ENCODE measurements at places on chromosomes 5 and 9.

DNA sequence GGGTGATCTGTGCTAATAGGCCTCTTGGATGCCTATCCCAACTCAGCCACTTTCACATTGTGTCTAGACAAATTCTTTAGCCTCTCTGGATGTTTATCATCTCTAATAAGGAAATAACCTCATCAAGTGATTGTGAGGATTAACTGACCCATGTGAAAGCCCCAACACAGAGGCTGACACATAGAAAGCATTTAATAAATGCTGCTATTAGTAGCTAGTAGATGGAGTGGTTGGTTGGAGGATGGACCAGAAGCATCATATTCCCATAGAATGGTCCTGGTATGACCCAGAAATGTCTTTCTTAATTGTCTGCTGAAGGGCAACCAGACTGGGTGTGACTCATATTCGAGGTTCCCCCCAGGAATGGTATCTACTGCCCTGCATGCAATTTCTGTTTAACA is 124.4 kb downstream of the PIK3R1 start:
- DNase-seq: peak; percentile 79

DNA sequence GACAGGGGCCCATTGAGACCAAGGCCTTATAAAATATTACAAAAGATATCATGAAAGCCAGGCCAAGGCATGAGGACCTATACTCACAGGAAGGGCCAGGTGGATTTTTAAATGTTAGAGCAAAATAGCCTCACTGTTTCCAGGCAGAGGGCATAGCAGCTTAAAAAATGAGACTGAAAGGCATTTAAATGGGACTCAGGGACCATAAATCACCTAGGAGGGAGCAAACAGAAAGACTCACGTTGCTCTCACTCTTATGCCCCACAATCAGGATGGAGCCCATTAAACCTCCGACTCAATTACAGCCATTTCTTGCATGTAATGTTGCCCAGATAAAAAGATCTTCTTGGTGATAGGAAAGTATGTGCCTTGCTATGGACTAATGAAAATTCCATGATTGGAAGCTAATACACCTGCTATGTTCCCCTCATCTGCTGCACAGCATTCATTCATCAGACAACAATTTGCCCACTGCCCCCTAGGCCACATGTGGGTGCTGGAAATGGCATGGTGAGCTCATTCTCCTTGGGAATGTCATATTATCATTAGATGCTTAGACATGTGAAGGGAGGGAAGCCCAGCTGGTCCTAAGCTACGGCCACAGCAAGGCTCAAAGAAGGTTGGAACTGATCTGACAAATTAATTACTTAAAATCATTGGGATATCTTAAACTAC is 128.6 kb upstream of the GRIA1 start:
- DNase-seq: no peak

- no peak for DNase-seq
Measured at GRCh38 chr5:167579693-167580055, 711.8 kb upstream of the WWC1 start.

- DNase-seq: no peak
Measured at GRCh38 chr5:63022403-63022802, 443.8 kb downstream of the LRRC70 start.

DNA sequence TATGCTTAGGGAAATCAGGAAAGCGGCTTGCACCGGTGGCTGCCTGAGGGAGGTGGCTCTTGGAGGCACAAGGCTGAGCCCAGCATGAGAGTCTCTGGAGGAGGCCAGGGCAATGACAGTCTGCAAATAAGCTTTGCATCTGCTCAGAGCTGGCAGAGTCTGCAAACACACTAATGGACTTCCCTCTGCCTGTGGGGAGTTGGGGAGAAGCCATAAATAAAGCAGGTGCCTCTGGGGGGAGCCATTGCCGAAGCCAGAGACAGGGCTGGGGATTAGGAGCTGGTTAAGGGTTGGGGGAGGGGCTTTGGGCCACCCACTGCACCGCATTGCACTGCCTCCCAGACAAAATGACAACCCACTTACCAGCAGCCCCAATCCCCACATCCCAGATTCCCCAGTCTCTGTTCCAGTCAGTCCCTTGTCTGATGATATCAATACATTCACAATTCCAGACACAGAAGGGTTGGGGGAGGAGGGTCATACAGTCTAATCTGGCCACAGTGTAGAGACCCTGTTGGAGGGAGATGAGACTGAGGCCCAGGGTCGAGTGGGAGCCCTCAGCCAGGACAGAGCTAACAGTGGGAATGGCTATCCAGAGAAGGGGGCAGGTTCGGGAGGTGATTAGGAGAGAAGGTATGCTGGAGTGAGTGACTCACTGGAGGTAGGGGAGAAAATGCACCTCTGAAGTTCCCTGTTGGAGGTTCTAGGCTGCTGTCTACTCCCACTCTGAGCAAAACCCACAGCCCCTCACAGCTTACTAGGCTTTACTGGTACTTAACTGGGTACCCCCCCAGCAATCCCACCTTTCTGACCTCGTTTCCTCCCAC is 53.7 kb downstream of the PAX5 start:
- DNase-seq: no peak

- DNase-seq: peak; percentile 86
Measured at GRCh38 chr5:17218353-17219005, 1.0 kb downstream of the BASP1 start.

DNA sequence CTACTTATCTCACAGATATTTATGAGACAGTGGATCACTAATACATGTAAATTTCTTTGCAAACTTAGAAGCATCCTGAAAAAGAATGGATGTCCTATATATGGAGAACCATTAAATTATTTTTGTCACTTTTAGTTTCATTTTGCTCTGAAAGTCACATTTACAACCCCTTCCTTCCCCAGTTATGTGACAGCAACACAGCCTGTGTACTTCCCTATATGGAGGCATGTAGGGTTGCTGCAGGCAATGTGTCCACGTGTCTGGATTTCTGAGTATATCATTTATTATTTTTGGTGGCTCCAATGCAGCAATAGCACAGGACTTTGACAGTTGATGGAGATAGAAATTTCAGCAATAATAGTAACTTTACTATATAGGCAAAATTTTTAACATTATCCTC is 156.4 kb downstream of the ST8SIA4 start:
- DNase-seq: no peak

DNA sequence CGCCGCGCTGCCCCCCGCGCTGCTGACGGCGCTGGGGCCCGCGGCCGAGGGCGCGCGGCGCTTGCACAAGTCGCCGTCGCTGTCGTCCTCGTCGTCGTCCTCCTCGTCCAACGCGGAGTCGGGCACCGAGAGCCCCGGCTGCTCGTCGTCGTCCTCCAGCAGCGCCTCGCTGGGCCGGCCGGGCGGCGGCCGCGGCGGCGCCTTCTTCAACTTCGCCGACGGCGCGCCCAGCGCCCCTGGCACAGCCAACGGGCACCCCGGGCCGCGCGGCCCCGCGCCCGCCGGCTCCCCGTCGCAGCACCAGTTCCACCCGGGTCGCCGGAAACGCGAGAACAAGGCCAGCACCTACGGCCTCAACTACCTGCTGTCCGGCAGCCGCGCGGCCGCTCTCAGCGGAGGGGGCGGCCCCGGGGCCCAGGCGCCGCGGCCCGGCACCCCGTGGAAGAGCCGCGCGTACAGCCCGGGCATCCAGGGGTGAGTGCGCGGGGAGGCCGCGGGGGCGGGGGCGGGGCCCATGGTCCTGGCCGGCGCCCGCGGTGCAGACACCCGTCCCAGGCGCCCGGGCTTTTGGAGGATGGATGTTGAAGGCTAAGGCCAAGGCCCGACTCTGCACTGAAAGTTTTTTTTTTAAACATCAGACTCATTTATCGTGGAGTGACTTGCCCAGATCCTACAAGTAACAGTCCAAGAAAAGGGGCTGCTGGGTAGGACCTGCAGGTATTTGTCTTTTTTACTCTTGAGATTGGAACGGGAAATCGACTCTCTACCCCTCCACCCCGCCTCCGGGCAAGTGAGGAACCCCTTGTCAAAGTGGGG is 1.2 kb downstream of the TENT4A start:
- peak; percentile 36 for DNase-seq

DNA sequence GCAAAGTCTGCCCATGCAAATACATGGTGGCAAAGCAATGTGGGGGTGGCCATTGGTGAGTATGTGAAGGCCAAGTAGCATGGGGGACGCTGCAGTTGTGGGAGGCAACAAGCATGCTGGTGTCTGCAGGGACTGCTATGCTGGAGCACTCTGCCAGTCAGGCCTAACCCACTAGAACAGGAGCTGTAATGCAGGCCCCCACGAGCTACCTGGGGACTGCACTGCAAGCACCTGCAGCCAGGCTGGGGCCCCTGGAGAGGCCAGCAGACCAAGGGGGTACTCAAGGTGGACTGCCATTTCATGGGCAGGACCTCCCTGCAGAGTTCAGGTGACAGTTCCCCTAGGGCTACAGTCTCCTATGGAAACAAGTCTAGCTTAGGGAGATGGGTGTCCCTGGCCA is 183.8 kb upstream of the PDE4D start:
- no peak for DNase-seq

DNA sequence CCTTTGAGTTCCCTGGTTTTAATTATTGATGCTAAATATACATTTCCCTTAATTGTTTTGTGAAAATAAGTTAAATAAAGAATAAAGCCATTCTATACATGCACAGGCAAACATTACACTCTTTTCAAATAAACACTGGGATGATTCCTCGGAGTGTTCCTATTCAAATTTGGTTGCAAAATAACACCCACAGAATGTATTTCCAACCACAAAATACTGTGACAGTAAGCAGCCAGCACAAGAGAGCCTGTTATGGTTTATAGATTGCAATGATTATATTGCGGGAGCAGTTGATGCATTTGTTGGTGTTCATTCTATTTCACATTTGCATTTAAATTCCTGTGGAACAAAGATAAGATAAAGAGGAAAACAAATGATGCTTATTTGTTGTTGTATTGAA is 632.6 kb upstream of the WWC1 start:
- no peak for DNase-seq

GRCh38 chr9:121865060-121865459 is 213.6 kb downstream of the DAB2IP start:
- no peak for DNase-seq

GRCh38 chr5:19534751-19535150 is 453.2 kb downstream of the CDH18 start:
- DNase-seq: no peak

GRCh38 chr5:318931-319601 is 2.4 kb upstream of the AHRR start:
- no peak for DNase-seq

DNA sequence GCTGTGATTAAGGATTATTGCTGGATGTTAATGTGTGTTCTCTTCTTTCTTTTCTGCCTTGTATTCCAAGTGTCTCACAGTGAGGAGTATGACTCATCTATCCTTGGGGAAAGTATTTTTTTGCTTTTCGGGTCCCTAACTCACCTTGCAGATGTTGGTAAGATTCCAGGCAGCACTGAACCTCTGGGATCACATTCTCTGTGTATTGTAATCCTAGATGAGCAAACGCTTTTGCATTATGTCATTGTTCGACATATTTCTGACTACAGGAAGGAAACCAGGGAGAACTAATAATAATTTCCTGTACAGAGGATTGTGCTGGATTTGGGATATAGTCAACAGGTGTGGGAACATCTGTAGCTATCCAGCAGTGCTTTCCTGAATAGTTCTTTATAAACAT is 246.1 kb upstream of the TUT7 start:
- peak; percentile 19 for DNase-seq

DNA sequence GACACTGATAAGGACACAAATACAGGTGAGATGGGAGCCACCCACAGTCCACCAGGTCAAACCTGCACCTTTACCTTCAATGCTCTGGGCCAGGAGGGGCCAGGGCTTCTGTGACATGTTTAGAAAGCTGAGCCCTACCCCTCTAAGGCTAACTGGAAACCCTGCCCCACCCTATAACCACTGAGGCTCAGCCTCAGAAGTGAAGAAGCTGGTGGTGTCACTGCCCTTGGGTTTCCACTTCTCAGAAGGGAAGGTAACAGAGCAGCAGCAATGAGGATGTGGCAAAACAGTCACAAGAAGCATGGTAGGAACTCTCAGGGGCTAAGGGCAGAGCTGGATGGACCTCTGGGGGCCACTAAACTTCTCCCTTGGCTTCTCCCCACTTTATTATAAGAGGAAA is 6.0 kb downstream of the PDGFRB start:
- no peak for DNase-seq

GRCh38 chr9:76218117-76218885 is 175.9 kb downstream of the RFK start:
- DNase-seq: no peak

- DNase-seq: peak; percentile 8
Measured at GRCh38 chr5:112419164-112419985, at the start of gene EPB41L4A. TSS of gene EPB41L4A (minus strand) at chr5:112419277. CDS start at chr5:112419039, 238 bp downstream.

GRCh38 chr5:177366528-177367322 is 9.0 kb downstream of the RGS14 start:
- DNase-seq: peak; percentile 88

- DNase-seq: no peak
Measured at GRCh38 chr9:136964171-136964689, 12.2 kb downstream of the LCN12 start.

GRCh38 chr5:37889612-37890317 is 49.9 kb upstream of the GDNF start:
- DNase-seq: peak; percentile 94

GRCh38 chr5:127993476-127993875 is 90.1 kb upstream of the SLC12A2 start:
- DNase-seq: no peak

- DNase-seq: no peak
Measured at GRCh38 chr5:170226129-170226615, 6.6 kb upstream of the C5orf58 start.

DNA sequence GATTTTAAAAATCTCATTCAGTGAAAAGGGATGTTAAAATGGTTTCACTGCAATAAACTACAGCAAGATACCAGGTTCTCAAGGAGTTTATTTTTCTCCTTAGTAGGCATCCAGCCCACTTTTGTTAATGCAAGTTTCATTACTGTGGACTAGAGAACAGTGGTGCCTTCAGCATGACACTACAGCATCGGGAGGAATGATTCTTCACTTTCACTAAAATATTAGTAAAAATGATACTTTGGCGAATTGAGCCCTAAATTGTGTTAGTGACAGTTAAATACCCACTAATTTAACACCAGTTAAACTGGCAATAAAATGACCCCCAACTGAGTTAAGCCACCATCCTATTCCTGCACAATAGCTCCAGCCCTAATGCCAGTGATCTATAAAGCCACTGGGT is 152.2 kb upstream of the MPDZ start:
- DNase-seq: no peak

DNA sequence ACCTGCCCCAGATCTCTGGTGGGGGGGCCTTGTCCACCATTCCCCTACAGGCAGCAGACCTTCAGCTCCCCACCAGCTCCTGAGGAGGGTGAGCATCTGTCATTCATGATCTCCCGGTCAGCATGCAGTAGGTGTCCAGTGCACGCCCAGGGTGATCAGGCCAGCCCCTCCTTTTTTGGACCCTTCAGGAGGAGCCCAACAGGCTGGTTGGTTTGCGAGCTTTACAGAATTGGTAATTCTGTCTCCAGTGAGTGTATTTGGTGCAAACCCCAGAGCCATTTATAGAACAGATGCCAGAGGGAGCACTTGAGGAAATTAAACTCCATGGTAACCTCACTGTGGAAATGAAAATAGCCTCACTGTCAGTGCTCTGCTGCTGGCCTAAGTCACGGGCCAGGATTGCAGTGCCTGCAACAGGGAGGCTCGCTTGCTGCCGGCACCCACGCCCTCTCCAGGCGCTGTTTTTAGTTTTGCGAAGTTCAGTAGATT is 23.4 kb downstream of the WNK2 start:
- DNase-seq: peak; percentile 69
